Effector memory CD4-positive, alpha-beta T cell (primary cell): ENCODE measurements at places on chromosomes 5 and 9.

GRCh38 chr9:121809356-121810050 is 158.1 kb downstream of the DAB2IP start:
- H3K4me3 ChIP-seq: no peak overlapping the region
- no peaks in the 10 kb centered on the region for H3K36me3 ChIP-seq
- no peak overlapping the region for H3K27ac ChIP-seq
- no peaks in the 10 kb centered on the region for H3K4me1 ChIP-seq

DNA sequence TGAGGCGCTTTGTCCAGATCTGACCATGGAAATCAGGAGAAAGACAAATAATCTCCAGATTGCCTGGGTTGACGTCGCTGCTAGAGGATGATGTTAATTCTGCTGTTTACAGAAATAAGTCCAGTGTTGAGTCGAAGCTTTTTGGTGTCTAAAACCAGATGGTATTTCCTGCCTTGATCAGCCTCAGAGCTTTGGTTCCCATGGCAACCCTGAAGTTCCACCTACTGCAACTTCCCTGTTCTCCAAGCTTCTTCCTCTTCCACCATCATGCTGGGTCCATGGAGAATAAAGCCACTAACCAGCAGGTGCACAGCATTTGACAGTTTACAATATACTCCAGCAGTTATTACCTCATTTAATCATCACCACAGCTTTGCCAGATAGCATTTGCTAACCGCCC is 18.0 kb upstream of the GABBR2 start:
- H3K4me1 ChIP-seq: no peaks in the 10 kb centered on the region
- no peaks in the 10 kb centered on the region for H3K27me3 ChIP-seq
- DNase-seq: no peak
- no peaks in the 10 kb centered on the region for H3K36me3 ChIP-seq
- no peak overlapping the region for H3K4me3 ChIP-seq
- H3K27ac ChIP-seq: no peak overlapping the region

DNA sequence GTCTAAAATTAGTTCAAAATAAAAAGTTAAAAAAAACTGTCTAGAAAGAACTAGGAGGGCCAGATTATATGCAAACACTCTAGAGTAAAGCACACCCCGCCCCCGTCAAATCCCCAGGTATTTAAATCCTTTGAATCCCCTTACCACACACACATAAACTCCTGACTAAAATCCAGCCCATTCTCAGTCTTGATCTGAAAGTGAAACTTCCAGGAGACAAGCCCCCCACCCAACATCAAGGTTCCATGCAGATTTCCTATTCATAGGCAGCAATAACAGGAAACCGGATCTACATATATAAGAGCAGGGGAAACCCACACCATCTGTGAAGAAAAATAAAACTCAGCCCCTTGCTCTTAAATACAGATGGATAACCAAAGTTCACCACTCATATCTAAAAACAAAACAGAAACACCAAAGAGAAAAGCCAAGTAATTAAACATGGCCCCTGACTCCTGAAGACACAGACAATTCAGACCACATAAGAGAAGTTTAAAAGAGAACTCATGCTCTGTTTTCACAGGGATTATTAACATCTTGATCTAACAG is 42.3 kb downstream of the MARCHF3 start:
- no peaks in the 10 kb centered on the region for H3K27me3 ChIP-seq
- DNase-seq: no peak
- H3K27ac ChIP-seq: peak overlapping the region; percentile 6
- H3K4me1 ChIP-seq: peaks cover 4% of the 10 kb centered on the region
- H3K36me3 ChIP-seq: no peaks in the 10 kb centered on the region
- no peak overlapping the region for H3K4me3 ChIP-seq

- DNase-seq: no peak
- H3K27ac ChIP-seq: no peak overlapping the region
- H3K36me3 ChIP-seq: no peaks in the 10 kb centered on the region
- peaks cover 6% of the 10 kb centered on the region for H3K4me1 ChIP-seq
- peaks cover 77% of the 10 kb centered on the region for H3K27me3 ChIP-seq
These were observed 6.5 kb upstream of the HAND1 start for GRCh38 chr5:154484393-154485095.

DNA sequence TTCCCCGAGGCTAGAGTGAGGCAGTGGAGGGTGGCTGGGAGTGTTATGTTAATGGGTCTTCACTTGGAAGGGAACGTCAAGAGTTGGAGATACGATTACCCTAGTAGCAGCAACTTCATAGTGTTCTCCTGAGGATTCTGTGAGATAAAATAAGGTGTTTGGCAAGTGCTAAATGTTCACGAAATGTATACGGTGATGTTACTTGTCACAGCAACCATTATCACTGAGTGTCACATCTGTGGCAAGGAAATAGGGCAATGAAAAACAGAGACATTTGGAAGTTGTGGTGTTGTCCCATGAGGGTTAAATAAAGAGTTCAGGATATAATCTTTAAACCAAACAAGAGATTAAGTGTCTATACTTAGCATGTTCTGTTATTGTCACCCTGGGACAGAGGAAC is 183.3 kb downstream of the ALDH1A1 start:
- H3K4me3 ChIP-seq: no peak overlapping the region
- no peak for DNase-seq
- no peak overlapping the region for H3K27ac ChIP-seq
- no peaks in the 10 kb centered on the region for H3K4me1 ChIP-seq
- H3K27me3 ChIP-seq: no peaks in the 10 kb centered on the region

- peaks cover 15% of the 10 kb centered on the region for H3K36me3 ChIP-seq
- H3K27ac ChIP-seq: no peak overlapping the region
- no peaks in the 10 kb centered on the region for H3K4me1 ChIP-seq
- DNase-seq: no peak
These were observed 58.0 kb downstream of the GRAMD2B start for GRCh38 chr5:126481243-126481642.
